ENCODE measurements at places on chromosomes 6 and 20.

DNA sequence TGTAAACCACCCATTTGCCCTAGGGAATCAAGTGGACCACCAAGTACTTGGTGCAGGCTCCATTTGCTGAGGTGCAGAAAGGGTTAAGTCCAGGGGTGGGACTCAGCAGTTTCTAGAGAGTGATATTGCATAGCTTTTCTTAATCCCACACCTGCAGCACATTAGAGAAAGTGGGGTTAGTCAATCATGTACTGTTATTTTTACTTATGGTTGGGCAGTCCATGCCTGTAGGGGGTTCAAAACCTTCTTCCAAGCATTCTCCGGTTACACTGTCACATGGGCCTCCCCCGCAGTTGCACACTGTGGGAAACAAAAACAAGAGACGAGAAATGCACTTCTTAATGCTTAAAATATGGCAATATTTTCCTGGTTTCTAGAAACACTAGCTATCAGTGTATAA lies 65.5 kb downstream of the LAMA4 start:
- DNase-seq: no peak

DNA sequence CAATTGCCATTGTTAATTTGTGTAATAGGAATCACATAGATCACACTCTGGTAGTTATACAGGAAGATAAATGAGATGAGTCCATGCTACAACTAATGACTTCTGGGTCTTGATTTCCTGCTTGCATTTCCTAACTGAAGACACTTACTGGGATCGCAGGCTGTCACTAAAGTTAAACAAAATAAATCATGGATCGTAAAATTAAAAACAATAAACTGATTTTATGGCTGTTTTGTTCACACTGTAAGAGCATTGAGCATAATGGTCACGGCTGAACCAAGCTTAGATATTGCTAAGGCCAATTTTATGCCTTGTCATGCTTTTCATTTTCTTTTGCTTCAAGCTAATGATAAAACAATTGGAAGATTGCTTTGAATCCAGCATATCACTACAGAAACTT lies 332.5 kb upstream of the CITED2 start:
- no peak for DNase-seq

- DNase-seq: peak; percentile 48
Observed at GRCh38 chr6:152206072-152206818, 398.8 kb downstream of the ESR1 start.

DNA sequence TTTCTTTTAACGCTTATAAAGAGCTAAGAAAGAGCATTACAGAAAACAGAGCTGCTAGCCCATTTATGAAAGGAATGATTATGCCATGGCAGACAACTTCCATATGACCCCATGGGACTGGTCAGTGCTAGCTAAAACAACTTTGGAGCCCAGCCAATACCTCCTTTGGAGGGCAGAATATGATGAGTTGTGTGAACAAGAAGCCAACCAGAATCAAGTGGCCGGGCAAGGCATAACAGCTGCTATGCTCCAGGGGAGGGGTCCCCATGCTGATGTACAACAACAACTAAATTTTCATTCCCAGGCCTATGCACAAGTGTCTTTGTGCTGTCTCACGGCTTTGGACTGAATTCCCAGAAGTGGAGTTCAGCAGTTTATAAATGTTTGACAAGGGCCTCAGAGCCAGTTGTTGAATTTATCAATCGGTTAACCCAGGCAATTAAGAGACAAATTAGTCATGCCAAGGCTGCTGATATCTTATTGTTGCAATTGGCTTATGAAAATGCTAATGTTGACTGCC lies 65.0 kb upstream of the ASCC3 start:
- no peak for DNase-seq

GRCh38 chr20:5265662-5265985 lies 51.1 kb downstream of the PROKR2 start:
- no peak for DNase-seq

GRCh38 chr6:125904871-125905270 lies 51.7 kb upstream of the HINT3 start:
- DNase-seq: peak; percentile 13

- peak; percentile 1 for DNase-seq
Observed at GRCh38 chr20:7285918-7286556, 518.6 kb downstream of the BMP2 start.

GRCh38 chr6:89281779-89282246 lies 33.3 kb downstream of the GABRR2 start:
- peak; percentile 32 for DNase-seq

- DNase-seq: no peak
Observed at GRCh38 chr6:24901698-24902328, 33.9 kb downstream of the RIPOR2 start.

GRCh38 chr20:37290158-37290810 lies 829 bp downstream of the MANBAL start:
- no peak for DNase-seq
